ENCODE measurements at places on chromosomes 2 and 18.

DNA sequence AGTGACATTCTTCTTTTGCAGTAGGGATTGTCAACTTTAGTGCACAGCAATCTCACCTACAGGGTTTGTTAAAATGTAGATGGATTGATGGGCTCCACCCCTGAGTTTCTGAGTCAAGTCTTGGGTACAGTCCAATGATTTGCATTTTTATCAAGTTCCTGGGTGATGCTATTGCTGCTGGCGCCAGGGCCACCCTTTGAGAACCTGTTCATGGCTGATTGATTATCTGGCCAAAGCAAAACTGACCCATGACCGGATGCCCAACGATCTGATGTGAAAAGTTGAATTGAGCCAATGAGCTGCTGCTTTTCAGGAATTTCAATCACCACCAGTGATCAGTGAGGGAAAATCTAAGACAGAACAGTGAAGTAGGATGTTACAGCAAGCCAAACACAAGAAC, 675.3 kb downstream of the TMEM182 start:
- DNase-seq: no peak

- DNase-seq: no peak
These were observed 107.6 kb upstream of the APCDD1 start for GRCh38 chr18:10346749-10347415.

- peak; percentile 63 for DNase-seq
These were observed 39.1 kb downstream of the FBXO11 start for GRCh38 chr2:47867205-47867604.

DNA sequence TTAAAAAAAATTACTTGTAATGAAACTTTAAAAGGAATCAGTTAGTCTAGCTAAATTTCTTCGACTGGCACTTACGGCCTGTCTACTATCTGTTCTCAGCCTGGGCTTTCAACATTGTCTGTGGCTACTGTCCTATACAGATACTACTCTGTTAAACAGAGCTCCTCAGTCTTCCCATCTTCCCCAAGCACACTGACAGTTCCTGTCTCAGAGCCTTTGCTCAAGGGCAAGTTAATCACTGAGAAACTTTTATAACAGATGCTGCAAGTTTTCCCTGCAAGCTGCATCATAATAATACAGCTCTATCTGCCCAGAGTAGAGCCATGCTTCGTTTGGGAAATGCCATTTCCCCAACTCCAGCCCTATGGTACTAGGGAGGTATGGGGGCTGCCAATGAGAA, 11.3 kb upstream of the YPEL5 start:
- DNase-seq: no peak

DNA sequence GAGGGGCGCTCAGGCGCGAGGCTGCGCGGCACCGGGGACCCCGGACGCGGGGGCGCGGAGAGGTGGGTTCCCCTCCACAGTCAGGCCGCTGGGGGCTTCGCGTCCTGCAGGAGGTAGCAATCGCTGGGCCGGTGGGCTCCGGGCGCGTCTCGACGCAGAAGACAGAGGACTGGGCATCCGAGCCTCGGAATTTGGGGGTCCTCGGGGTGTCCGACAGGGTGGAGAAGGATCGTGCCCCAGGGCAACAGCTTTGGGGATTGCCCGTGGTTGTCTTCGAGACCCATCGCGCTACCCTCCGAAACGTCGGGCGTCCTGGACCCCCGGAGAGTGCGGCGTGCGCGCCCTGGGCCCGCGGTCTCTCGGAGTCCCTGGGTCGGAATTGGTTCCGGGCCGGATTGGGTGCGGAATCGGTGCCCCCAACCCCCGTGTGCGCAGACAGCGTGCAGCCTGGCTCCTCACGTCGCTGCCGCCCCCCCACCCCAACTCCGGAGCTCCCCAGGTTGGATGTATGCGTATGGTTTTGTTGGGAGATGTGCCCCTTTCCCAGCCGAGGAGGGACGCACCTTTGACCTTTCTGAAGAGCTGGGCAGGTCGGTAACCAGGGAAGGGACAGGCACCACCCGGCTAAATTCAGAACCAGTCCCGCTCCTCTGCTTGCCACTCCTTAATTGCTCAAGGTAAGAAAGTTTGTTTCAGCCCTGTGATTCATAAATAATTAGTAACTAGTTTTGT, 750 bp downstream of the NPAS2 start:
- DNase-seq: peak; percentile 74

DNA sequence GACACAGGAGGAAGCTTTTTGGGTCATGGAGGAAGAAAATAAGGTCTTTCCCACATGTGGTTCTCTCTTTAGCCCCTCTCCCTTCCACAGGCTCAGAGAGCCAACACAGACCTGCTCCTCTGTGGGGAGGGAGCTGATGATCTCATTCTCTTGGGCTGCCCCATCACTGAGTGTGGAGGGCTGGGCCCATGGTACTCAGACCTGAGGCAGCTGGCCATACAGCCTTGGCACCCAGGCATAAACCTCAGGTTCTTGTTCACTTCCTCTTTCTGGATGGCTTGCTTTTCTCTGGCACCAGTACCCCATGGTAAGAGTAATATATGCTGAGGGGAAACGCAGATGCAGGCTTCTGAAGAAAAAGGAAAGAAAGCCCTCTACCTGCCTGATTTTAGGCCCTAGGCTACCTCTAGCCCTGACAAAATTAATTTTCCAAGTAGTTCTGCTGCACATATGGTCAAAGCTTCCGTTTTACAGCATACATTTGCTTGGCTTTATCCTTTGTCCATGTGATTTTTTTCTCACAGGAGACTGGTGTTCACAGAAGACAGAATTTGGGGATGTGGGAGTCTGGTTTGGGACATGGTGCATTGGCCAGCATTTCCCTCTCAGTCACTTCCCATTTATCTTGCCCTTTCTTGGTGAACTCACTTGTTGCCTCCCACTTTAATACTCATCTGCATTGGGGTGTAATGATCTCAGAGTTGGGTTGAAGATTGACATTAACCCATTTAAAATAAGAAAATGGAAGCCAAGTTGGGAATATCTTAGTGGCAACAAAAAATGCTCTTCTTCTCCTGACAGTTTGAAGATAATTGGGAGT, 11.1 kb downstream of the DHRS9 start:
- no peak for DNase-seq

DNA sequence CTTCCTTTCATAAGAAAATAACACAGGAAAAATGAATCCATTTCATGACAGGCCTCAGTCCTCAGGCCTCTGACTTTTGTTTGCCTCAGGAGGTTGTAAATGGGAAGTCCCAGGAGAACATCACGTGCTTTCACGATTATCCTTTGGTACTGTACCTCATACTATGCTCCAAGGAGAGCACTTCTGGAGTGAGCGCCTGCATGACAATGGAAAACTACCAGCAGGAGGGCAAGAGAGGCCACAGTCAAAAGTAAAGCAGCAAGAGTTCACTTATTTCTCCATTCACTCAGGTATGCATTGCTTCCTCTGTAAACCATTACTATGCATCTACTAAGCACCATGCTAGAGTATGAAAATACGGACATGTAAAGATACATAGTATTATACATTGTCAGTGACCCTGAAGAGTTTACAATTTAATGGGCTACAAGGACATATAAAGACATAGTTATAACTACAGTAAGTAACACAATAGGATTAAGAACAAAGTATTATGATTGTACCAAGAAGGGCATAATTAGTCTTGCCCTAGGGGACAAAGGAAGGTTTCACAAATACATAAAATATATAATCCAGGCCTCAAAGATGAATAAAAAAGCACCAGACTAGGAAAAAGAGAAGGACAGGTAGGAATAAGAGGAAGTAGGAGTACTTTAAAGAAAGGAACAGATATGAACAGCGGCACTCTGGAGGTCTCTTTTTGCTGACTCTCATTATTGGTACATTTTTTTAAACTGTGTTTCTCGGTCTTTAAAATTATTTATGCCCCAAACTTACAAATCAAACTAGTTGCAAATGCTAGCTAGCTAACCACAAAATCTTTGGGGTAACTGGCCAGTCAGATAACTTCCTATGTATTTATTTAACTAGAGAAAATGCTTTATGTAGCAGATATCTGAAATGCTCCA, 806.7 kb downstream of the NRXN1 start:
- DNase-seq: no peak

GRCh38 chr2:234468503-234468902, 28.4 kb downstream of the ARL4C start:
- DNase-seq: no peak

DNA sequence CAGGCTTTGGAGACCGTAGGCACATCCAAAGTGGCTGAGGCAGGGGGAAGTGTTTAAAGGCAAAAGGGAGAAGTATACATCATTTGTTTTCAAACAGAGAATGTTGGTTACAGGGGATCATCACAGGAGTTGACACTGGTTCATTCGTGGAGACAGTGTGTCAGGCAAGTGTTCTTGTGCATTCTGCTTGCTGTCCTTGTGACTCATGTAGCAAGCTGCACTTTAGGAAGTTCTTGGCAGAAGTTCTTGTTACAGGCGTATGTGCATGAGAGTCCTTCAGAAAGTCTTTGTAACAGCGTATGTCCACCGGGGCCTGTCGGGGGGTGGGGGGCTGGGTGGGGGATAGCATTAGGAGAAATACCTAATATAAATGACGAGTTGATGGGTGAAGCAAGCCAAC, 36.5 kb upstream of the B4GALT6 start:
- DNase-seq: no peak

DNA sequence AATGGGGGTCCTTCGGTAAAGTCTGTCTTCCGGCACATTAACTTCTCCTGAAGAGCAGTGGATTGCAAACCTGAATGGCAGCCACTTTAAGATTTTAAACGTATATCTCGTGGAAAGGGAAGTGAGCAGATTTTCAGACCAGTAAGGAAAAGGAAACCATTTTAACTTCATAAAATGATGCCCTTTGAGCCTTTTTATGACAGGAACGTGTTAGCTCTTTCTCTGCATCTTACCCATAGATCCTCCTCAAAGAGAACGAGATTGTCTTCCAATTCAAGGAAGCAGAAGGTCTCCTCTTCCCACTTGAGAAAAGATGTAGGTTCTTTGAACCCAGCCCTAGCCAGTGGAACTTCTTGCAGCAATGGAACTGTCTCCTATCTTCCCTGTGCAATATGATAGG, 35.6 kb downstream of the HK2 start:
- DNase-seq: no peak

- DNase-seq: peak; percentile 21
These were observed 59.4 kb upstream of the CTLA4 start for GRCh38 chr2:203808046-203808750.

GRCh38 chr2:144389151-144389929, 130.6 kb downstream of the ZEB2 start:
- DNase-seq: peak; percentile 59

GRCh38 chr18:54924948-54925347, 34.3 kb downstream of the CCDC68 start:
- no peak for DNase-seq

DNA sequence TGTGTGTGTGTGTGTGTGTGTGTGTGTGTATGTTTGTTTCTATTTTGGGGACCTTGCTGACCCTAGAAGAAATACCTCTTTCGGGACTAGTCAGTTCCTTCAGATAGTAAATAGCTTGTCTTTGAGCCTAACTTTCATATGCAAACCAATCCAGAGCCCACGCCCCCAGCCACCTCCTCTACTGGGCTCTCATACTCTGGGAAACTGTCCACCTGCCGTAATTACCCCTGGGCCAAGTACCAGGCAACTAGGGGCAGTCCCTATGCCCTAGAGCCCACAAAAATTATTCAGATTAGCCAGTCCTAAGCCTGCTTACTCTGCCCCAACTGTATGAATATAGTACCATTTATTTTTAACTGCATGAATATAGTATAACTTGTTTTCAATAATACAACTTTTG, 970.4 kb downstream of the EPHA4 start:
- DNase-seq: no peak

GRCh38 chr2:224142397-224143312, 103.6 kb upstream of the SERPINE2 start:
- DNase-seq: peak; percentile 32

GRCh38 chr2:240233885-240234502, 93.5 kb upstream of the OTOS start:
- DNase-seq: no peak

DNA sequence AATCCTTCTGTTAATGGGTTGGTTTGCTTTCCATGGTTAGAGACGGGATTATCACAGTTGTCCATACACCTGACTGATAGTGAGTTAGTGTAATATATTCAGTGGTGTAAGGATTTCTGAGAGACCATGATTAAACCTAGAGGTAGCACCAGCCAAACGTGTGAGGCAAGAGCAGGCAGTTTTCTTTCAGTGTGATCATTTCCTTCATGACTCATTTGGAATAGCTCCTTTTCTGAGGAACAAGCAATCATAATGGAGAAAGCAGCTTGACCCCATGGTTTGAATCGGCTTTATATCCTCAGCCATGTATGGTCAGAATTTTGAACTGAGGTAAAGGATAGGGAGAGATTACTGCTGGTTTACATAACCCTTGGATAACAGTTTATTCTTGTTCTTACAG, 2.9 kb downstream of the MXD1 start:
- DNase-seq: no peak

DNA sequence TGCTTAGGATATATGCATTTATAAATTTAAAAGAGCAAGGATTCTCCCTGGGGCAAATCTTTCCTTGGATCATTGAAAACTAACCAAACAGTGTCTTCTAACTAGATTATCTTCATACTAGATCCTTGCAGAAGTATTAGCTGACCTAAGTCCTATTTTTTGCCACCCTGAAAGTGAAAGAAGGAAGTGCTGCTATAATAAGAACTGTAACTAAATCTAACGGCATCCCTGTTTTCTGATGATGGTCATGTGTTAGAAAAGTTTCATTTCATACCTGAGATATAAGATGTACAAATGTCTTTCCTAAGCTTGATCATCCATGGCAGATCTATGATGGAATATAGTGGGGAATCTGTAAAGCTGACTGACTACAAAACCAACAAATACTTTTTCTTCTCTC, 102.7 kb downstream of the MAP2 start:
- no peak for DNase-seq

- no peak for DNase-seq
These were observed 18.6 kb downstream of the MBOAT2 start for GRCh38 chr2:8984855-8985254.

- peak; percentile 37 for DNase-seq
These were observed 1490.2 kb upstream of the SLC39A10 start for GRCh38 chr2:194166818-194167217.

GRCh38 chr2:219286436-219287115, 7.4 kb downstream of the DNAJB2 start:
- peak; percentile 72 for DNase-seq

DNA sequence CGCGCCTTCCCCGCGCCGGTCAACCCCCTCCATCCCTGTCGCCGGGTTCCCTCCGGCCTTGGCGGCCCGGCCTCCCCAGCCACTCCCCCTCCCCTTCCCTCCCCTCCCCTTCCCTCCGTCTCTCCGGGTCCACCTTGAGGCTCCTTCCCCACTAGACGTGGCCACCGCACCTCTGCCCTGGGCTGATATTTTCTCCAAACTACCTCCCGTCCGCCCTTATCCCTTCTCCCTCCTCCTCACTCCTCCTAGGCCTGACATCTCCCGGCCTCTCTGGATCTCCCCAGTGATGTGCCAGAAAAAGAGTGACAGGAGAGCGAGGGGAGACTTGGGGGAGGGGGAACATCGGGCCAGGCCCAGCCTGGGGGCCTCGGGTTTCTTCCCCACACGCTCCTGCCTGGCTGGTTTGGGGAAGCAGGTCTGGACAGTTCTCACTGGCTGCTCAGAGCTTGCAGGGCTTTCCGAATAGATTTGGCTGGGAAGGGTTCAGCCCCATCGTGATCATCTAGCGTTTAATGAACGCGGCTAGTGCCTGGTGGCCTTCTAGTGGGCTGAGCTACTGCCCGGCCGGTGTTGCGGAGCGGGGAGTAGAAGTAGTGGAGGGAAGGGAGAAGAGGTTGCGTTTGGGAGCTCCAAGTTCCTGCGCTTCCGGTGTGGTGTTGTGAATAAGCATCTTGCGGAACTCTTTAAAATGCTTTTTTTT, 641 bp downstream of the MAPRE3 start:
- DNase-seq: no peak

- no peak for DNase-seq
These were observed 128.9 kb upstream of the OTOS start for GRCh38 chr2:240269380-240269779.
